ENCODE measurements at places on chromosomes 2 and 18. TPM values are rescaled to one million over a fixed set of nuclear protein-coding genes. Genes with fewer than 3 reads are reported as not detected.

CHN1 gene
- total RNA-seq, result 6.8 TPM

DSG1 gene
- not detected for total RNA-seq

CPLX4 gene
- total RNA-seq, result not detected

TMEM178A gene
- 1.1 TPM for total RNA-seq

NCKAP1 gene
- total RNA-seq, result 165 TPM

UGT1A4 gene
- not detected for total RNA-seq

RNF144A gene
- 0.56 TPM for total RNA-seq

CD207 gene
- not detected for total RNA-seq

FEV gene
- not detected for total RNA-seq

IL1B gene
- total RNA-seq, result 229 TPM

COL4A3 gene
- 11.0 TPM for total RNA-seq

CYP27A1 gene
- total RNA-seq, result 0.58 TPM

COBLL1 gene
- total RNA-seq, result 20.9 TPM

SETBP1 gene
- total RNA-seq, result 1.3 TPM

FMNL2 gene
- total RNA-seq, result 17.6 TPM

TSGA10 gene
- total RNA-seq, result 0.96 TPM

ADD2 gene
- 0.28 TPM for total RNA-seq

BOD1L2 gene
- total RNA-seq, result not detected

GPAT2 gene
- 7.6 TPM for total RNA-seq
